Stomach (tissue), 19 donors: ENCODE measurements at places on chromosomes 5 and 9. TPM values are rescaled to one million over a fixed set of nuclear protein-coding genes. Genes with fewer than 3 reads are reported as not detected.

DNA sequence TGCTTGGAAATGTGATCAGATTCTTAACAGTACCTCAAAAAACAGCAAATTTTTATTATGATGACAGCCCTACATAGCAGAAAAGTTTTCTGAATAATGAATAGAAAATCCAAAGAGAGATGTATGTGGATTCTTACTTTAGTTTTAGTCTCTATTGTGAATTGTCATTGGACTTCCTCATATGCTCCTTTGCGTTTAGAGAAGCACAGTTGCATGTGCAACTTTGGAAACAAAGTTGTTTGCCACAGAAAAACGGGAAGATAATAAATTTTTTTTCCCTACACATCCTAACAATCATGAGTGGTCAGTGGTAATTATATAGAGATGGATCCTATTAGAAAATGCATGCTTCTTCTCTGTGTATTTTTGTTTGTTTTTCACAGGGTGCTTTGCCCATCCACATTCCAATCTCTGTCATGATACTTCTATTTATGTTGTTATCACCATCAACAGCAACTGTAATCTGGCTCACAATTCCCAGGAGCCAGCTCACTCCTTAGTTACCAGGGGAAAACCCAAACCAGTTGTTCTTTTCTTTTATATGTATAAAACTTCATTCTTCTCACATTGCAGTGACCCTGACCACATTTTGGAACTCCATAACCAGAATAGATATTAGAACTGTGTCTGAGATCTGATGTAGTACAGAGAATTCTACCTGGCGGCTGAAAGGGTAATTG lies 118.7 kb downstream of the NDUFS4 start:
- no peak for DNase-seq

DNA sequence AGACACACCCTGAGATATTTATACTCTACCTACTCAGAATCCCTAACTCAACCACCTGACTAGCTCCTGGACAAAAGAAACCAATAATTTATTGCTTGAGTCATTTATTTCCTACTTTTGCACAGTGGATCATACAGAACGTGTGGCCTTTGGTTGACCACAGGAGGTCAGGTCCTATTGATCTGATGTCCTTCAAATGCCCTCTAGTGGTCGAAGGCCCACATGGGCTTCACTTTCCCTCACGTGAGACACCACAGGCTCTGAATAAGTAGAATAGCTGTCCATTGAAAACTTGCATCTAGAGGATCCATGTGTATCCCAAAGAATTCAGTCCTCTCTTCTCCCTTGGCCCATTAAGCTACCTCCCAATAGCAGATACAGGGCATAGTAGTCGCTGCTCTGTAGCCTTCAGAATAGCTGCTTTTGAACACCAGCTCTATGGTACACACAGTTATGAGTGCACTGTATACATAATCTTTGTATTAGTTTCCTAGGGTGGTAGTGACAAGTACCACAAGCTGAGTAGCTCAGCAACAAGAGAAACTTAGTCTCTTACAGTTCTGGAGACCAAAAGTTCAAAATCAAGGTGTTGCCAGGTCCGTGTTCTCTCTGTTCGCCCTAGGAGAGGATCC lies 177.6 kb upstream of the SMARCA2 start:
- peak; percentile 44 for DNase-seq

PAEP gene
- not detected for polyA plus RNA-seq

DNA sequence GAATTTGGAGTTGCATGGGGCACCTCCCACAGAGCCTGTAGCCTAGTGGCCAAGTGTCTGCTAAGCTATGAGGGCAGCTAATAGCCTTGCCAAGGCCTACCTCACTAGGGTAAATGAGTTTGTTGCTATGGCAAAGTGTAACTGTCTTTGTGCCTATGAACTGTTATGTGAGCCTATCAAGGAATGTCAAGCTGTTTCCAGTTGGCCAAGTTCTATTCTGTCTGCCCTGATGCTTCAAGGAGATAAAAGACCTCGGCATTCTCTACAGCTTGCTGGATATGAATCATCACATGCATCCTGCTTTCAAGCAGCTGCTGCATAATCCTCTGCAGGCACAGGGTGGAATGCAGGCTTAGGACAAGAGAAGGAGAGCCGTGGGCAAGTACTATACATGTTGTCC lies 69.8 kb upstream of the CCDC112 start:
- DNase-seq: no peak
